ENCODE measurements at places on chromosomes 6 and 20.

DNA sequence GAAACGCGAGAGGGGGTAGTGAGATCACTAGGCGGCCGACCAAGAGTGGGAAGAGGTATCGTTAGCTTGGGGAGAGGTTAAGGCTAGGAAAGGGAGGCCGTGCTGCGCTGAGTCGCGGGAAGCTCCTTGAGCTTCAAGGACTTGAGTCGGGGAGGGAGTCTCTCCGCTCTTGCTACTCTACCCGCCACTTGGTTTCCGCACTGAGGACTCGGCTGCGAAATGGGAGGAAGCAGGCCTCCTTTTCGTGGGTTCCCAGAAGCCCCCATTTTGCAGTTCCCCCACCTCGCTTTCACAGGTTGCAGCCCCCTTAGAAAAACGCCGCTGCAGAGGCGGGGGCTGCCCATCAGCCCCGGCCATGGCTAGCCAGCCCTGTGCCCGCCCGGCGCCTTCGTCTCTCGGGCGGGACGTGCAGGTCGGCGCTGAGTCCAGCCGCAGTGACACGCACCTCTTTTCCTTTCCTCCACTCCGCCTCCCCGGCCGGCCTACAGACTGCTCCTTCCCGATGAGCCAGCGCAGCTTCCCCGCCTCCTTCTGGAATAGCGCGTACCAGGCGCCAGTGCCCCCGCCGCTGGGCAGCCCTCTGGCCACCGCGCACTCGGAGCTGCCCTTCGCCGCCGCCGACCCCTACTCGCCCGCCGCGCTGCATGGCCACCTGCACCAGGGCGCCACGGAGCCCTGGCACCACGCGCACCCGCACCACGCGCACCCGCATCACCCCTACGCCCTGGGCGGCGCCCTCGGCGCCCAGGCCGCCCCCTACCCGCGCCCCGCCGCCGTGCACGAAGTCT lies 4.9 kb downstream of the VGLL2 start:
- no peak for DNase-seq

DNA sequence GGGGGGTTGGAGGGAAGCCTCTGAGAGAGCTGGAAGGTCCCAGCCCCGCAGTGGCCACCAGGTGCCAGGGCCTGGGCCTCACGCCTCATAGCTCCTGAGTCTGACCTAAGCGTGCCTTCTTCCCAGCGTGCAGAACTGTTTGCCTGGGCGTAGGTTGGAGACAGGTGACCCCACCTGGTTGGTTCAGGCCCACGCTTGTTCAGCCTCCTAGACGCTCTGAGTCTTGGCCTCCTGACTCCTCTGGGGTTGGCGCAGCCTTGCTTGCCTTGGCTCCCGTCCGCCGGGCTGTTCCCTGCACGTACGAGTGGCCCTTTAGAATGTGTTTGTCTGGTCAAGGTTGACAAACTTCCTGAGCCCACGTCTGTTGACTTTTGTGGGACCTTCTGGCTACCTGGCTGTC lies 70.8 kb downstream of the EYA2 start:
- no peak for DNase-seq

DNA sequence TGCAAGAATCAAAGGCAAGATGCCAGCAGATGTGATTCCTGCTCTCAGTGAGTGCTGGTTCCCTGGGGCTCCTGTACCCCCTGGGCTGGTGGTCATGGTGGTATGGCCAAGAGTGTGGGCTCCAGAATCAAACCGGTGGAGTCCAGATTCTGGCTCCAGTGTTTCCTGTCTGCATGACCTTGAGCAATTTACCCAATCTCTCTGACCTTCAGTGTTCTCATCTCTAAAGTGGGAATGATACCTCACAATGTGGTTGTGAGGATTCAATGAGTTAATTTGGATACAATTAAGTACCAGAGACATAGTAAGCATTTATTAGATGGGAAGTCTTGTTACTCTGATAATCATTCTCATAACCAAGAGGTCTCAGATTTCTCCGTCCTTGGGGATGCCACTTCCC lies 218.4 kb upstream of the JARID2 start:
- DNase-seq = no peak

DNA sequence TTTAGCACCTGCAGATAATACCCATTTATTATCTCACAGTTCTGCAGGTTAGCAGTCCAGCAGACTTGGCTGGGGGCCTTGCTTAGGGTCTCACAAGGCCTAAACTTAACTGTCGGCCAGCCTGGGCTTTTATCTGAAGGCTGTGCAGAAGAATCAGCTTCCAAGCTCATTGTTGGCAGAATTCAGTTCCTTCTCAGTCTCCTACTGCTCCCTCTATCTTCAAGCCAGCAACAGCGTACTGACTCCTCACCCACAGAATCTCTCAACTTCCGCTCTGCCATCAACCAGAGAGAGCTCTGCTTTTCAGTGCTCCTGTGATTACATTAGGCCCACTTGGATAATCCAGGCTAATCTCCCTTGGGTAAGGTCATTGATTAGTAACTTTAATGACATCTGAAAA lies 30.2 kb upstream of the NHSL1 start:
- no peak for DNase-seq

- DNase-seq = no peak
These were observed 28.5 kb upstream of the EMILIN3 start for GRCh38 chr20:41394931-41395666.

DNA sequence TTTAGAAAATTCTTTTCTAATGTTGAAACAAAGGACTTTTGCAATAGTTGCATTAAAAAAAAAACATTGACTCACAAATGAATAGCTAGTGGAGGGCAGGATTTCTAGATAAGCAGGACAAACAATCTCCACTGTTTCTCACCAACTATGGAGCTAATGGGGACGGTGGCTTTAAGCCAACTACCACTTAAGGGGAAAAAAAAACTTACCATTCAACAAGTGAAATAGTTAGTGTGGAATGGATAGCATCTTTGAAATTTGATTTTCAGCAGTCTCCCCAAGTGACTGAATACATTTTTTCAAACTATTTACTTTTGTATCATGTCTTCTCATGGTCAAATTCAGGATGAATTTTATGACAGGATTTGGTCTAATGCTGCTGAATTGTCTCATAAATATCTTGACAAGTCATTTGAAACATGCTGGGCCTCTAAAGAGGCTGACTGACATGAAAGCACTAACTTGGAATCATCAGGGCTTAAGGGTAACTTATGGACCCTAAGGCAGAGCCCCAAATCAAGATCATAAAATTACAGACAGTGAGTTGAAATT lies 100.5 kb downstream of the EYA4 start:
- no peak for DNase-seq
